ENCODE measurements at places on chromosomes 12 and 14.

DNA sequence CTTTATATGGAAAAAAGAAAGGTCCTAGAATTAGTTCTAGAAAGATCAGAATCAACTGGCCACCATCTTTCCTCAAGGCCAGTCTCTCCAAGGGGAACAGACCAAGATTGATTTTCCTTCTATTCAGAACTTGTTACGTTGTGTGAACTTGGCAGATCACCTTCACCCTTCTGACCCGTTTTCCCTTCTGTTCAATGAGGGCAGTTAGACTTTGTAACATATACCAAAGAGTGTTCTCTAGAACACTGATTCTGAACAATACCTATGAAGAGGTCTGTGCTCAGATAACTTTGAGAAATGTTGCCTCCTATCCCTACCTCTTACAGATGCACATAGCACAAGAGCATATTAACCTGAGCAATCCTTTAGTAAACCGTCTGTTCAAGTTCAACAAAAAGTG is 10.6 kb upstream of the PCK2 start:
- H3K36me3 ChIP-seq, result no peaks in the 10 kb centered on the region
- no peak for DNase-seq
- H3K27ac ChIP-seq, result no peak overlapping the region
- H3K27me3 ChIP-seq, result no peaks in the 10 kb centered on the region

DNA sequence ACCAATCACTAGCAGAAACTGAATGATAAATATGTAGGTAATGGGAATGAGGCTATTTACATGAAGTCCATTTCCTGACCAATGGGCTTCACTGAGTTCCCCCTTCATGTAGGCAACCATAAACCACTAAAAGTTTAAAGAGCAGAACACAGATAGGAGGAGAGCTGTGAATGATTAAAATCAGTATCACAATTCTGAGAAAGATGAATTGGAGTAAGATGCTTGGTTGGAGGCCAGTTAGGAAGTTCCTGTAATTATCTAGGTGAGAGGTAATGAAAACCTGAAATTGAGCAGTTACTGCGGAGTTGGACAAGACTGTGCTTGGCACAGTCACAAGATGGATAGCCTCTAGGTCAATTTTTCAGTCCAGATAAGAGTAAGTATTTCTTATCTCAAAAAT is 56.6 kb downstream of the GALNT4 start:
- no peaks in the 10 kb centered on the region for H3K27me3 ChIP-seq
- H3K4me3 ChIP-seq, result no peak overlapping the region
- no peak for DNase-seq
- no peaks in the 10 kb centered on the region for H3K36me3 ChIP-seq
- no peaks in the 10 kb centered on the region for H3K4me1 ChIP-seq
- no peak overlapping the region for H3K27ac ChIP-seq

DNA sequence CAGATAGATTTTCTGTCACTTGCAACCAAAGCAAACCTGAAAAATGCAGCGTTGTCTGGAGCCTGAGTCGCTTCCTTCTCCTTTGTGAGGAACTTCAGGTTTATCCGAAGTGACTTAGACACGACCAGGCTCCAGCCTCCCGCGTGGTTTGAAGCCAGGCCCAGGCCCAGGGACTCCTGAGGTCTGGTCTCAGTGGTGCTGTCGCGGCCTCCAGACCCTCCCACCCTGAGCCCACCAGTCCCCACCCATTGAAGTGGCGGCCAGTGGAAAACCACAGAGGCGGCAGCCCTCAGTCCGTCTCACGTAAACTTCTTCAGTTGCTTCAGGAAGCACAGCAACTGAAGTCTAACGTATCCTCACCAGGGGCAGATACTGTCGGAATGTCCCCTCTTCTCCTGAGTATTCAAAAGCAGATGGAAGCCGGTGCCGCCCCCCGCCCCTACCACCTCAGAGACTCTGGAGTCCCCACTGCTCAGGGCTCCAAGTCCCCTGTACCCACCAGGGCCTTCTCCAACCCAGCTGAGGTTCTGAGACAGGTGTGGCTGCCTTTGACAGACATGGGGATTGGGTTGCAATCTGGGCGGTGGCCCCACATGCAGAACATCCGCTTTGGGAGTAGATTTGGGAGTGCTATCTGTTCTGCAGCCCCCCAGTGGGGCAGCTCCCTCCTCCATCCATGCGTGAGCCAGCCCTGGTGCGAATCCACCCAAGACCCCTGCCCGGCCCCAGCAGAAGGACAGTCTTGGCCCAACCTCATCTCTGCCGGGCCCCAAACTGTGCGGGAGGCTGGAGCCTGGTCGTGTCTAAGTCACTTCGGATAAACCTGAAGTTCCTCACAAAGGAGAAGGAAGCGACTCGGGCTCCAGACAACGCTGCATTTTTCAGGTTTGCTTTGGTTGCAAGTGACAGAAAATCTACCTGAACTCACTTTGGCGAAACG is 26.6 kb upstream of the GALNT9 start:
- no peak overlapping the region for H3K27ac ChIP-seq
- H3K4me3 ChIP-seq, result no peak overlapping the region
- no peaks in the 10 kb centered on the region for H3K4me1 ChIP-seq
- H3K36me3 ChIP-seq, result no peaks in the 10 kb centered on the region

- no peaks in the 10 kb centered on the region for H3K36me3 ChIP-seq
- H3K4me1 ChIP-seq, result no peaks in the 10 kb centered on the region
- no peaks in the 10 kb centered on the region for H3K27me3 ChIP-seq
- no peak overlapping the region for H3K27ac ChIP-seq
Observed at GRCh38 chr12:64187794-64188193, 34.3 kb downstream of the KICS2 start.

- no peaks in the 10 kb centered on the region for H3K4me1 ChIP-seq
- no peaks in the 10 kb centered on the region for H3K36me3 ChIP-seq
- H3K4me3 ChIP-seq, result no peak overlapping the region
- no peak for DNase-seq
- no peaks in the 10 kb centered on the region for H3K27me3 ChIP-seq
Observed at GRCh38 chr12:47071241-47071852, 8.1 kb upstream of the PCED1B start.

- no peak for DNase-seq
- H3K27ac ChIP-seq, result no peak overlapping the region
- peaks cover 31% of the 10 kb centered on the region for H3K27me3 ChIP-seq
- no peak overlapping the region for H3K4me3 ChIP-seq
- H3K36me3 ChIP-seq, result no peaks in the 10 kb centered on the region
Observed at GRCh38 chr12:132174839-132175490, 30.7 kb downstream of the NOC4L start.

- no peak overlapping the region for H3K4me3 ChIP-seq
- H3K27me3 ChIP-seq, result no peaks in the 10 kb centered on the region
- no peak overlapping the region for H3K27ac ChIP-seq
- no peak for DNase-seq
Observed at GRCh38 chr12:5172886-5173285, 129.2 kb downstream of the KCNA5 start.

DNA sequence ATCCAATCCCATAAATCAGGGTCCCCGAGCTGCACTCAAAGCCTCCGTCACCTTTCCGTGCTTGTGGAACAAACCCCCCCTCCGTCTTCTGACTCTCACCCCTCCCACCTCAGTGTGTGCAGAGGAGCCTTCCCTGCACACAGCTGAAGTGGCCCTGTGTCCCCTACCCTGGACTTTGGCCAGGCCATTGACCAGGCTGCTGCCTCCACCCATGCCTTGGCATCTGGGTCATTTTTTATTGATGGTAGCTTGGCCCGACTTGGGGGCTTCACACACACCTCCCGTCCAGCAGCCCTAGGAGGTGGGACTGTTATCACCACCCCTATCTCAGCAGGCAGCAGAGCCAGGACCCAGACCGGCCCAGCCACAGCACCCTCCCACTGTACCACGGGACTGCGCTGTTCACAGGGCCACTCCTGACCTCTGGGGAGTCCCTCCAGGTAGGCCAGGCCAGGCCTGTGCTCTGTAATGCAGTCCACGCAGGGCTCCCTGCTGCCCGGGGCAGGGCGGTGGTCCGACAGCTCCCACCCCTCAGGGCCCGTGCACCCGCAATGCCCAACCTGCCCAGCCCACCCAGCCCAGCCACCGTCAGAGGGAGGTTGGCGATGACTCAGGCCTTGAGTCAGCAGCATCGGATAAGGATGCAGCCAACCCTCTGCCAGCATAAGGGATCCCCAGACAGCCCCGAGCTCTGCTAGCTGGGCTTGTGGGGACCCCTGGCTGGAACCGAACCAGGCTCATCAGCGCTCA is 9.2 kb upstream of the INF2 start:
- H3K4me1 ChIP-seq, result peaks cover 24% of the 10 kb centered on the region
- no peak overlapping the region for H3K4me3 ChIP-seq
- no peak for DNase-seq

- H3K4me3 ChIP-seq, result no peak overlapping the region
- H3K4me1 ChIP-seq, result no peaks in the 10 kb centered on the region
- H3K27ac ChIP-seq, result no peak overlapping the region
- no peaks in the 10 kb centered on the region for H3K27me3 ChIP-seq
- DNase-seq, result no peak
Observed at GRCh38 chr12:19138551-19138950, 9.0 kb downstream of the PLEKHA5 start.

DNA sequence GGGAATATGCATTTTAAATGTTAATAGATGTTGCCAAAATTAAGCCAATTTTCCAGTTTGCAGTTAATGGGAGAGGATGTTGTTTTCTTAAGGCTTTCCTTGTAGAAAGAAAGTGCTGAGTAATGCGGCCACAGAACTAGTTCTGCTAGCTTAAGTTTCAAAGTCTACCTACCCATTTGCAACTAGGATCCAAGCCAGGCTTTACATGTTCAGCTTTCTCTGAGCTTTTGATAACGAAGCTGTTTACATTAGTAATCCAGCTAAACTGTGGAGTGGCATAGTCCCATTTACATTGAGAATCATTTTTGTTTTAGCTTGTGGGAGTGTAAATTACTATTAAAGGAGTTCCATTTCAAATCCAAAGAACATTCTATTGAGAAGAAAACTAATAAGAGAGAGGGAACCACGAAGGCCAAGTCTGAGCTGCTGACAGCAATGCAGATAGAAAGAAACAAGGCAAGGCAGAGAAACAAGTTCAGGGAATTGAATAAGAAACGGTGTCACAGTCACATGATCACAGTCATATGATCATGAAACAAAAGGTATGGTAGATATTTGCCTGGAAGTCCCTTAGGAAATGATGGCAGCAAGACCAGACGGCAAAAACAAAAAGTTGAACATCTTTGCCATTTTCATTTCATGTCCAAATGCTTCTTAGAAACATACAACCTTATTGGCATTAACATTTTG is 274.9 kb downstream of the PAWR start:
- no peak overlapping the region for H3K4me3 ChIP-seq
- no peaks in the 10 kb centered on the region for H3K27me3 ChIP-seq
- no peaks in the 10 kb centered on the region for H3K36me3 ChIP-seq

DNA sequence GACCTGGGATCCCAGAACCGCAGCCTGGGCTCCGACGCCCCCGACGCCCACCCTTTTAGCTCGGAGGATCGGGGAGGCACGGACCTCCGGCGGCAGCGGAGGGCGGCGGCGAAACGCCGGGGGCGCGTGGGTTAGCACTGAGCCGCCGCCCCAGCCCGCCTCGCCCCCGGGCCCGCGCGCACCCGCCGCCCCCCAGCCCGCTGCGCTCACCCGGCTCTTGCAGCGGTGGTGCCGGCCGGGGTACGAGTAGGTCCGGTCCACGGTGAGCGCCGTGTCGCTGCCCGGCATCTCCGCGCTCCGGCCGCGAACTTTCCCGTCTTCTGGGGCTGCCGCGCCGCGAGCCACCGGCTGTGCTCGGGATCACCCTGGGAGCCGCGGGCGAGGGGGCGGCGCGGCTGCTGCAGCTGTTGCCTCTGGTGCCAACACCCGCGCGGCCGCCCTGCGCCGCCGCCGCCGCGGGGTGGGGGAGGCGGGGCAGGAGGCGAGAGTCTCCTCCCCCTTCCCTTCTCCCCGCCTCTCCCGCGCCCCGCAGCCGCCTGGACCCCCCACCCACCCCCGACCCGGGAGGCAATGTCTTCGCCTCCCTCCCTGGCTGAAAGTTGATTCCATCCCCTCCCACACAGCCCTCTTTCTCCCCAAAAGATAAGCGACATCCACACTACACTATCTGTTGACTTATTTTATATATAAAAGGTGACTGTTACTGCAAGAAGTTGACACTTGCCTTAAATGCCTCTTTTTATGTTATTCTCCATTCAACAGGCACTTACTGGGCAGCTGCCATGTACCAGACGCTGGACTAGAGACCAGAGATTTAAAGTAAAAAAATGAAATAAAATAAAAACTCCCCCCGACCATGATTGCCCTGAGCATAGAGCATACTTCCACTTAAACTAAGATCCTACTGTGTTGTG is at the start of gene TMCC3:
TMCC3 (minus strand) TSS at position 415 of the 914 bp plus-strand sequence; CDS start at position 288, 127 bp downstream.
- H3K4me3 ChIP-seq, result peak within 1 kb of the TSS; percentile 63
- no peaks in the 10 kb centered on the region for H3K36me3 ChIP-seq
- DNase-seq, result peak; percentile 39
- H3K27me3 ChIP-seq, result no peaks in the 10 kb centered on the region

GRCh38 chr12:52029685-52030084 is 21.6 kb upstream of the NR4A1 start:
- H3K36me3 ChIP-seq, result no peaks in the 10 kb centered on the region
- no peak overlapping the region for H3K27ac ChIP-seq
- no peak overlapping the region for H3K4me3 ChIP-seq
- H3K27me3 ChIP-seq, result no peaks in the 10 kb centered on the region
- peaks cover 5% of the 10 kb centered on the region for H3K4me1 ChIP-seq
- DNase-seq, result no peak

- H3K4me1 ChIP-seq, result no peaks in the 10 kb centered on the region
- no peak for DNase-seq
- H3K4me3 ChIP-seq, result no peak overlapping the region
- no peaks in the 10 kb centered on the region for H3K36me3 ChIP-seq
Observed at GRCh38 chr12:61998791-61999190, 261.4 kb upstream of the USP15 start.

DNA sequence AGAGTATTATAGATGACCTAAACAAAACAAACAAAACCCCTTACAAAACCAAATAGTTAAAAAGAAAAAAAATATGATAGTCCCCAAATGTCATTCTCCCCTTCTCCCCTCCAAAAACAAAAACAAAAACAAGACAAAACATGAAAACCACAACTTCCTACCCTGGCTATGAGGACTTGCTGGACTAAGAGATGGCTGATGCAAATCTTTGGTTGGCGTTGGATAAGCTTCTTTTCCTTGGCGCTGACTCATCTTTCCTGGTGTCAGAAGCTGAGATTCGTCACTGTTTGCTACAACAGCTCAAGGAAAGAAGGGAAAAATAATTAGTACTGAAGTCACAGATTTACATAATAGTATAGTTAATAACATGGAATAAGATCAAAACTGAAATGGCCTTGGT is 102.5 kb upstream of the BBS10 start:
- no peaks in the 10 kb centered on the region for H3K36me3 ChIP-seq
- H3K27me3 ChIP-seq, result no peaks in the 10 kb centered on the region
- H3K4me3 ChIP-seq, result no peak overlapping the region
- H3K27ac ChIP-seq, result no peak overlapping the region
- no peaks in the 10 kb centered on the region for H3K4me1 ChIP-seq

- H3K4me3 ChIP-seq, result no peak overlapping the region
- DNase-seq, result peak; percentile 10
- H3K27ac ChIP-seq, result no peak overlapping the region
- H3K36me3 ChIP-seq, result no peaks in the 10 kb centered on the region
Observed at GRCh38 chr14:87059060-87059839, 933.7 kb downstream of the GALC start.
